ENCODE measurements at places on chromosomes 5 and 9.

GRCh38 chr9:61673664-61674381 is 484.0 kb downstream of the SPATA31A7 start:
- DNase-seq: no peak

- no peak for DNase-seq
Measured at GRCh38 chr9:35951736-35952135, 6.2 kb downstream of the OR2S2 start.

DNA sequence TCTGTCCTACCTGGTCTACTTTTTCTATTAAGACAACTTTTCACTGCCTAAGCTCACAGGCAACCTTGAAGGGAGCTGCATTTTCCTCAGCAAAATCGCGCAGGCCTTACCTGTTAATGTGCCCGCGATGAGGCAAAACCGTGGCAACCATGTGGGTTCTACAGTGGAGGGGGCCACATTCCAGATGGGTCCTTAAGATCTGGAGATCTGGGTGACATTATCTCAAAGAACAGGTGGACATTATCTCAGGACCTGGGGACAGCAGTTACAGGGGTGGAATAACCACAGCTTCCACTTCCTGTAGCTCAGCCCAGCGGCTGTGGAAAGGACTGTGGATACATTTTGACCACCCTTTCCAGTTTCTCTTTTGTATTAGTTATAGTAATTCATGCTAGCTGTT is 112.8 kb upstream of the PTCH1 start:
- DNase-seq: no peak

DNA sequence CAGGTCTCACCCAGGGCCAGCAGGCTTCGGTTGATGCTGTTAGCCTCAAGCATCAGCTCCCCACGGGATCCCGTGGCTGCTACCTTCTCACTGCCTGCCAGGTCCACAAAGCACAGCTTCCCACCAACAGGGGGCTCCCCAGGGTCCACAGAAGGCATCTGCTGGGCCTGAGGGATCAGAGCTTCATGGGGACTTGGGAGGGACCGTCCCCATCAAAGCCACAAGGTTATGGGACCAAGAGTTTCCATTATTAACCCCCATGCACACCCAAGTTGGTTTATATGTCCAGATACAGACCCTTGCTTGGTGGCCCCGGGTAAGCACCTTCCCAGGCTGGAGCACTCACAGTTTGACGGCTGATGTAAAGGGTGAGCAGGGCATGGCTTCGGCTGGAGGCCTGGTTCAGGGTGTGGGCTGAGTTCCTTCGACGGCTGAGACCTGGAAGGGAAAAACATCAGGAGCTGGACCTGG is 3.0 kb downstream of the KIF12 start:
- no peak for DNase-seq

DNA sequence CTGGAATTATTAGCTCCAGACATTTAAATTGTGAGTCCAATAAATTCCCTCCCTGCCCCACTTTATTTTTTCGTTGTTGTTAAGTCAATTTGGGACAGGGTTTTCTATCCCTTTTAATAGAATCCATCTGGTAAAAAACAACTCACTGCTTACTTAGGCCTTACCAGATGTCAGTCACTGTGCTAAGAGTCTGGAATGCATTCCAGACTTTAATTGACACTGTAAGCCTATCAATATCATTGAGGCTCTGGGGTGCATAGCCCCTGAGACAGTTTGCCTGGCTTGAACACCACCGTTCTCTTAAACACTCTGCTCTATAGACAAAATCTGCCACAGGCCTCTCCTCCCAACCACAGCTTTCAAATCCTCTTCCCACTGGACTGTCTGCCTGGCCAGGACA is 175.9 kb downstream of the NSG2 start:
- DNase-seq: no peak

Measured in NCI-H524 treated with DMSO at 0.1 percent for 48 hours (cell line).